ENCODE measurements at places on chromosomes 16 and 17.

DNA sequence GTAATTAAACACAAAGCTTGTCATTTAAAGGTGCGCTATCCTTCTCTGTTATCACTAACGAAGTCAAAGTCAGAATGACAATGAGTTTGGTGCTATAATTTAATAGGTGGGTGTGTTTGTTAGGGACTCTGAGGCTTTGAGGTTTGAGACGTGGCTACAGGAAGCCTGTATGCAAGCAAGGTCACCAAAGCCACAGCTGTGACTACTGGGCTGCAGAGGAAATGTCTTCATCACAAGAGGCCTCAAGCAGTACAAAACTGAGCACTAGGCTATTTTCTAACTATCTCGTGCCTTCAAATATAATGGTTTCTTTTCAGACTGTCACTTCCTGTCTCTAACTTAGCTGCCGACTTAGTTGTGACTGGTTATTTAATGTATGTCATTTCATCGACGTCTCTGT is 141.2 kb downstream of the AATF start:
- peak; percentile 70 for DNase-seq

DNA sequence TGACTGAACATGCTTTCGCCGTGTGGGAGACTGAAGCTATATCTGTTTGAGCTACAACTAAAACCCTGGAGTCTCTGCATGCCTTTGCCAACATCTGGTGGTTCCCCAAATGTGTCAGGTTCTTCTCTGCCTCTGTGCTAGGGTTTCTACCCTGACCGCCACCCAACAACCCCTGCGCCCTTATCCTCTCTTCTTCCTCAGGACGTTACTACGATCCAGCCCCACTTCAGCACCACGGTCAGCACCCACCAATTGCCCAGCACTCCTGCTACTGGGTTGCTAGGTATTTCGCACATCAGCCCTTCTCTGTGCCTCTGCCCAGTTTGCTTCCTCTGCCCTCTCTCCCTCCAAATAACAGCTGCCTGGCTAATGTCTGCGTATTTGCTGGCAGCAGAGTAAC is 106.3 kb upstream of the HSBP1 start:
- no peak for DNase-seq

GRCh38 chr17:48791128-48792032 is 25.6 kb downstream of the TTLL6 start:
- DNase-seq = no peak

GRCh38 chr17:56786989-56787482 is 46.7 kb downstream of the C17orf67 start:
- DNase-seq = peak; percentile 48

DNA sequence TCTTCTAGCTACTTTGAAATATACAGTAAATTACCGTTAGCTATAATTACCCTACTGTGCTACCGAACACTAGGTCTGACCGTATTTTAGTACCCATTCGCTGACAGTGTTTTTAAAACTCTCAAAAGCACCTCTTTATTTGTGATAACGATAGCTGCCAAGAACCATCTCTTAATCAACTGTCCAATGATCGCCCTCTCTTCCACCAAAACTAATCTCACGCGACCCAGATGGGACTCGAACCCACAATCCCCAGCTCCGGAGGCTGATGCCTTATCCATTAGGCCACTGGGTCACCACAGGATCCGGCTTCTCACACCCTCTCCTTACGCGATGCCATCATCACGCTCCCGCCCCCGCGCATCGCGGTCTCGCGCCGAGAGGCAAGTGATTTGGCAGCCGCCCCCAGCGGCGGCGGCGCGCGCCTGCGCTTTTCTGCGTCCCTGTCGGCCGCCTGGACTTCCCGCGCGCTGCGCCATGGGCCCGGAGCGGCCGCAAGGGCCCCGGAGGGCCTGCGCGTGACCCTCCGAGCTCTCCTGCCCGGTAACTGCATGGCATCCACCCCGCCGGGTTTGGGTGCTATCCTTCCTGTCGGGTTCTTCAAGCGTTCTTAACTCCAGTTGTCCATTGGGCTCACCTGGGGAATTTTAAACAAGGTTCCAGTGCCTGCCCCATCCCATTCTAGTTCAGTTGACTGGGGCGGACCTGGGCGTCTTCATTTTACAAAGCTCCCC is 15.7 kb upstream of the KPNA2 start:
- peak; percentile 98 for DNase-seq
